ENCODE measurements at places on chromosomes 1 and 21. TPM values are rescaled to one million over a fixed set of nuclear protein-coding genes. Genes with fewer than 3 reads are reported as not detected.
A peak's percentile ranks its signal among the peaks of the same experiment; 100 is the strongest.

- no peak for DNase-seq
Measured at GRCh38 chr1:183810756-183811544, 6.0 kb downstream of the RGL1 start.

KCNH1 gene
- 1.6 TPM for total RNA-seq

GRCh38 chr1:103170609-103171008 is 62.3 kb upstream of the COL11A1 start:
- no peak for DNase-seq

DNA sequence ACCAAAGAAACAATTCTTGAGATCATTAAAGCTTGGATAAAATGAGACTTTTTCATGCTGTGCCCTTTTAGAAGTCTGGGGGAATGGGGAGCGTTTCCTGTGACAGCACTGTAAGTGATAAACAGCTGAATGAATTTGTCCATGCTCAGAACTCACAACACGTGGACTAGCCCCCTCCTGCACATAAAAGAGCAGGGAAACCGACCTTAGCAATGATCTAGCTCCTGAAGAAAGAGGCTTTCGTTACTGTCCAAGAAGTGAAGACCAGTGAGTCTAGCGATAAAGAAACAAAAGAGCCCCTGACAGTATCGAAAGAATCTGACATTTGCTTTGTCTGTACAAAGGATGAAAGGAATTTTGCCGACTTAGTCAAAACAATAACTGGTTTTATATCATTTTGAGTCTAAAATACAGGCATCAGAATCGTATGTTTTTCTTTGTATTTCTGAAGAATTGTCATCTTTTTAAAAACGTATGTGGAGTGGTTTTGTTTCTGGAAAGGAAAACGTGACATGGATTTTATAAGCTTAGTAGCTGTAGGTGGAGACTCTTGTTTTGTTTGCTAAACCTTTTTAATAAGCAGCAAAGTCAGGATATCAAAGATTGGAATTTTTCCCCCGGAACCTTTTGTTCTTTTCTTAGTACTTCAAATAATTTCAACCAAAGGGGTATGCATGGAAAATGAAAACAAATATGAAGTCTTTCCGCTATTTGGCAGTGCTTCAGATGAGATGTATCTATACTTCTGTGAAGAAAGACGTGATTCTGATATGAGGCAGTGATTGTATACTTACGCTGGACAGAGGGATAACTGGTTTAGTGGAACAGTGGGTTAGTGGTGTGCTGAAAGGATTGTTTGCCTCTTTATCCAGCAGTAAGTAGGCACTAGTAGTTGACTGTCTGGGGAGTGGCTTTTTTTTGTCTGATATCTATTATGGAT is 61.0 kb downstream of the MAST2 start:
- DNase-seq, result peak; percentile 40

DNA sequence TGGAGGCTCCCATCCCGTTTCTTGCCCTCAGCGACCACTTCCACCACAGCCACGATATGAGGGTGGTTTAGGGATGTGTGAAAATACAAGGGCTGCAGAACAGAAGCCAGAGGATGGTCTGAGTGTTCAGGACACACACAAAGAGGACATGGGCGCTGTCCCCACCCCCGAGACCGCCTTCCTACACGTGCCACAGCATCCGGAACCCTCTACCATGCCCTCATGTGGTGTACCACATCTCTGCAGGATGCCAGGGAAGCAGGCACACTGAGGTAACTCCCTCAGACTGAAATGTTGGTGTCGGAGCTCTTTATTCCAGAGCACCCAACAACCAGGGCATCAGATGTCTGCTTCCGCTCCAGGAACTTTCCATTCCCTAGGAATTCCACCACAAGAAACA is 23.1 kb downstream of the NPHP4 start:
- DNase-seq, result no peak

RPAP2 gene
- 14.8 TPM for total RNA-seq

FMOD gene
- not detected for total RNA-seq

DNA sequence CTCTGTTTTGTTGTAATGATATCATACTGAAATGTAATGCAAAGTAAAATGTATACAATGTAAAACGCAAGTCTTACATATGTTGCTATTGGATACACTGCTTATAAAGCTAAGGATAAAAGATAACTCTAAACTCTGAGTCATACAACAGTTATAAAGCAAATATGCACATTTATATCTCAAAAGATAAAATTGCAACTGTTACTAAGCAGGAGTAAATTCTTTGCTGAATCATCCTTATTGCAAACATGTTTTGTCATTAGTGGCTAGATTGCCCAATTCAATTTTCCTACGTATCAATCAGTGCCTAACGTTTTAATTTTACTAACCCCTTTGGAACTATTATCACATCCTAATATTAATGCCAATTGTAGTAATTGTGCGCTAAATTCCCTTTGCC is 762.9 kb downstream of the LTN1 start:
- DNase-seq, result peak; percentile 21

HJV gene
- total RNA-seq, result not detected

GRCh38 chr1:27520651-27521050 is 30.7 kb upstream of the WASF2 start:
- DNase-seq, result no peak

LRRC7 gene
- 0.12 TPM for total RNA-seq

GRCh38 chr1:34037109-34037508 is 127.9 kb downstream of the CSMD2 start:
- DNase-seq, result no peak

CNIH3 gene
- 21.0 TPM for total RNA-seq

LRRC71 gene
- total RNA-seq, result not detected

FGR gene
- total RNA-seq, result not detected

DNA sequence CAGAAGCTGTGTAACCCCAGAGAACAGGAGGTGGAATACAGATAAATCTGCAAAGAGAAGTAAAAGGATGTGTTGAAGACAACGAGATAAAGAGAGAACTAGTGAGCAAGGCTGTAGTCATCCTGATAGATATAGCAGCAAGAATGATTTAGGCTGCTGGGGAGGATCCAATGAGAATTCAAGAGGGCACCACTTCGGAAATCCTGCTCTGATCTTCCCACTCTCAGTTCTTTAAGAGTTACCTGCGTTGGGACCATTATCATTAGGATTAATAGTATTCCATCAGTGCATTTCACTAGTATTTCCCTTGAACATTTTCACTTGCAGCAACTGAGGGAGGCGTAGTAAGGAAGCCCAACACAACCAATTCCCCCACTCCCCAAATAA is at the start of gene BRINP3:
TSS of gene BRINP3 (minus strand) at position 103 of the 387 bp plus-strand sequence.
- no peak for DNase-seq

DNA sequence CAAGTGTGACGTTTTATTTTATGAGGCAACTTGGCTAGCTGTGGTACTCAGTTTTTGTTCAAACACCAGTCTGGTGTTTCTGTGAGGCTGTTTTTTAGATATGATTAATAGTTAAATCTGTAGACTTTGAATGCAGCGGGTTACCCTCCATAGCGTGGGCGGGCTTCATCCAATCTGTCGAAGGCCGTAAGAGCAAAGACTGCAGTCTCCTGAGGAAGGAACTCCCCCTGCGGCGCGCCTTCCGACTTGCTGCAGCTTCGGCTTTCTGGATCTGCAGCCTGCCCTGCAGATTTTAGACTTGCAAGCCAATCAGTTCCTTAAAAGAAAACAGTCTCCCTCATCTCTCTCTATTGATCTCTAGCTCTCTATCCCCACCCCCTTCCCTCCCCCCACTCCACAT is 4.2 kb upstream of the ZNF496 start:
- DNase-seq, result no peak

DNA sequence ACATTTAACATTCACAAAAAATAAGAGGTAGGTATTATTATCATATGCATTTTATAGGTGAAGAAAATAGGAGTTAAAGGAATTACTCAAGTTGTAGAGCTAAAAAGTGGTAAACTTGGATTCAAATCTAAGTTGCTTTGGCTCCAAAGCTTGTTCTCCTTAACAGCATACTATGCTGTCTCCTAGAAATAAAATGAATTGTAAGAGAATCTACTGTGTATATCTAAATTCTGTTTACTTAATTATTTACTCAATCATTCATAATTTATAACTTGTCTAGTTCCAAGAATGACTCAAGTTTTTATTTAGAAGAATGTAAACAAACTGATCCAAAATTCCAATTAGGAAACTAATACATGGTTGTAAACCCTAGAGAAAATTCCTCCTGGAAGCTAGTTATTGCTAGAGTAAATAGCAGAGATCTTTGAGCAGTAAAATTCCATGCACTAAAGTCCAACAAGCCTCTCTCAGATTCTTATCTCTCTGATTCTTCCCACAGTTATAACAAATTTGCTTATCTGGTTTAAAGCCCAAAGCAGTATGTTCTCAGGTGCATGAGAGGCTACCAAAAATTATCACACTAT is 132.5 kb upstream of the DPT start:
- DNase-seq, result no peak

DNA sequence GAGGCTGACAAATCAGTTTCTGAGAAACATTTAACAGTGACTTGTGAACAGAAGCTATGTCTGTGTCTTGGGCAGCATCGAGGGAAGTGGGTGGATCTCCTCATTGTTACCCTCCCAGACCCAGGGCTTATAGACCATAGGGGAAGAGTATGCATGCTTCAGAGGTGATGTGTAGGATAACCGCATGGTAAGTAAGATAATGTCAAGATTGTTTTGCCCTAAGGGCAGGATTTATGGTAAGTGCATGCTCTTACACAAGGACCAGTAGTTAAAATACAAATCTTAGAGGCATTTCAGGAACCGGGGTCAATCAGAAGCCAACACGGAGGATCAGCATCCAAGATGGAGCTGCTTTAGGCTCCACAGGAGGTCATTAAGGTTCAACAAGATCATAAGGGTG is 7.7 kb upstream of the PRMT2 start:
- no peak for DNase-seq

GRCh38 chr1:235253219-235253962 is 74.6 kb downstream of the ARID4B start:
- DNase-seq, result peak; percentile 70

DNA sequence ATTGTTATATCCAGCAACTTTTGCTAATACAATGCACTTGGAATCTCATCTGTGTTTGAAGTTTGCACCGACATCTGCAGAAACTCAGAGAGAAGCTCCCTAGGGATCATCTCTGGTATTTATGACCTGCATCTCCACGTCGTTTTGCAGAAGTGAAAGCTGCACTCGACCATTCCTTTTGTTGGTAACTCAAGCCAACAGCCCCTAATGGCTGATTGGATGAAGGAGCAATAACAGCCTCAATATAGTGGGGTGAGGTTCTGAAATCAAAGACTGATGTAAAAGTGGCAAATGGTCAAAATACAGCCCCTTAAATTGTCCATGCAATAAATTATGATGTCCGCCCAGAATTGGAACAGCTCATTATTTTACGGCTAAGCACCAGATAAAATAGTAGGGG is 344.2 kb upstream of the KAZN start:
- no peak for DNase-seq

DNA sequence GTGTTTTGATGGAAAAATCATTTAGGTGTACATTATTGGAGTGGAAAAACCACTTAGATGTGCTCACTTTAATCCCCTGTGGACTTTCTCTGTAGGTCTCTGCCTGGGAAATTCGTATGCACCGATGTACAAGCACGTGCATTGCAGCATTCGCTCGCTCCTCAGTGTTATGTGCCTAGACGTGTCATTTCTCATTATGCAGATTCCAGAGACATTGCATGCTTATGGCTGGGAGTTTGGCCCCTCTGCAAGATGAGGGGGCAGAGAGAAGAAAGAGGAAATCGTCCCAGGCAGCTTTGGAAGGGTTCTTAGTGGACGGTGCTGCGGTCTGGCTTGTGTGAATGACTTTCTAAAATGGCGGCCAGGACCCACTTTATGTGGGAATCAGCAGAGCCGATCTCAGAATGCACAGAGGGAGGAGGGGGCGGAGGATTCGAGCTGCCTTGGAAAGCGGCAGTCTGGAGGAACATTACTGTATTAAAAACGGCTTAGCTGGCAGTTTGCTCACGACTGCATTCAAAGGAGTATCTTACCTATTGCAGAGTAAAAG is 2.3 kb downstream of the SPEN start:
- DNase-seq, result peak; percentile 58

DNA sequence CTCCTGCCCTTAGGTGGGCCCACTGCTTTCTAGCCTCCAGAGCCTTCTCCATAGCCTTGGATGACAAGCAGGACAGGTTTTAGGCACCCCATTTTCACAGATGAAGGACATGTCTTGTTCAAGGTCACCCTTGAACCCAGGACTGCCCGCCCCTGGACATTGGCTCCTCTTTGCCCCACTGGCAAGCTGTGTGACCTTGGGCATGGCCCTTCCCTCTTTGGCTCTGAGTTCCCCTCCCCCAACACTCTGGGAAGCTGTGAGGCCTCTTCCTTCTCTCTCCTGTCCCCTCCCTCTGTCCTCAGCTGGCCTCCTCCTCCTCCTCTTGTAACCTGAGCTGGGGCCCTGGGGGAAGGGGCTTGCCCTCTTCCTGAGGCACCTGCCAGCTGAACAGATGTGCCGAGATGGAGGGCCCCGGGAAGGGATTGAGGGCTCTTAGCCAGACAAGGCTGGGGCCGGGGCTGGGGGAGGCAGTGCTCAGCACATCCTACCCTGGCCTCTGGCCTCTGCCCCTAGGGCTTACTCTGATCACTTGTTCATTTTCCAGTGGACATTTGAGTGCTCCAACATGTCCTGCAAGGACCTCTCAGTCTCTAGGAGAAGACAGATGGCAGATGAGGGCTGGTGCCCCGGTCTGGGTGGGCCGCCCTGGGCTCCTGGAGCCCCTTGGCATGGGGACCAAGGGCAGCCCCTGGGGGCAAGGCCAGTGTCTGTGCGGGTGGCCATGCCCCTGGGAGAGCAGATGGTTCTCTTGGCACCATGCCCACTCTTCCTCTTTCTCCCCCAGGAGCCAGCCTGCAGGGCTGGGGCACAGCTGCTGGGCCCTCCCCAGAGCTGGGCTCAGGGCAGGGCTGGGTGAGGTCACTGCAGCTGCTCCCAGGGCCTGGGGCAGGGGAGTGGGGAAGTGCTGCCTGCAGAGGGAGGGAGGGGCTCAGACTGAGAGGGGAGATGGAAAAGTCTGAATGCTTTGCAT is 10.7 kb downstream of the FOXO6 start:
- peak; percentile 46 for DNase-seq

GRCh38 chr1:65440915-65441314 is 20.4 kb downstream of the LEPR start:
- DNase-seq, result no peak

C1orf87 gene
- not detected for total RNA-seq

DNA sequence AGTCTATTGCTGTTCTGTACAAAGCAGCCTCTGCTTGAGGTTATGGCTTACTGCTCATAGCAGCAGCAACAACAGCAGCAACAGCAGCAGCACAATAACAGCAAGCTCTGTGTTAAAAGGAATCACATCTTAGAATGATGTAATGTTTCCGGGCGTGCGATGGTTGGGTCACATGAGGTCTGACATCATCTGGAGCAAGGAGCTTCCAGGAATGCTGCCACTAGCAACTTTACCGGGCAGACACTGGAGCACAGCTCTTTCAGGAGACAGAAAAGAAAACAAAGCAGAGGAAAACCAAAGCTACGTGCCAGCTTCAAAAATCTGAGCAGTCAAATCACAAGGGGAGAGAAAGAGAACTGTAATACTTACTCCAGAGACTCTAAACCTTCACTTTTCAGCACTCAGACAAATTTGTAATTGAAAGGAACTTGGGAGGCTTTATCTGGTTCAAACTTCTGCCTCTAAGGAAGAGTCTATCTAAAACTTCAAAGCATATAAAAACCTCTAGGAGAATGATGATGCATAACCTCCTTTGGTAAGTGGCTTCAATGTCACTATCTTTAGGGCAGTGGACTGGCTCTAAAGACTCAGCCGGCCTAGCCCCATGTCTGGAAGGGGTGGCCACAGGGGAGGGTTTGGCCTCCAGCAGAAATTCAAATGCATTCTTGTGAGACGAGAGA is 28.3 kb upstream of the RAB3GAP2 start:
- peak; percentile 83 for DNase-seq

- peak; percentile 52 for DNase-seq
Measured at GRCh38 chr1:89842567-89843272, 21.9 kb downstream of the LRRC8D start.

- no peak for DNase-seq
Measured at GRCh38 chr21:37553078-37553481, 186.5 kb downstream of the DYRK1A start.
